ENCODE measurements at places on chromosomes 13 and 19.

DNA sequence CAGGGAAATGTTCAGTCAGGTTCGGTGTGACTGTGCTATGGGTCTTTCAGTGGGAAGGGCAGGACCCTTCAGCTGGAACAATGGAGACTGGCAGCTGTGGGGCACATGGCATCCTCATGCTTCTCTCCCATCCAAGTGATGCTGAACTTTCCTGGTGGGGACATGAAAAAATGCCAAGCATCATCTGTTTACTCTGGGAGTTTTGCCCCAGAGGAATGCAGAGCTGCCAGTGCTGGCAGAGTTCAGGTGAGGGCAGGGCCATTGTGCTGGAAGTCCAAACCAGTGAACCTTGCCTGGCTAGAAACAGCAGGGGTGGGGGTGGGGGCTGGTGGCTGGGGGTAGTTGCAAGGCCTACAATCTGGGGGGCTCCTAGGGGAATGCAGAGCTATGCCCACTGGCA is 1320.6 kb downstream of the PCDH9 start:
- DNase-seq, result no peak

- DNase-seq, result no peak
Measured at GRCh38 chr13:113809934-113810333, 50.9 kb downstream of the TMEM255B start.

GRCh38 chr19:16572332-16573211 is at the start of gene SLC35E1:
Gene SLC35E1 (minus strand): TSS chr19:16572415. CDS start chr19:16572364, 51 bp downstream.
- peak; percentile 77 for DNase-seq

- DNase-seq, result no peak
Measured at GRCh38 chr13:32036757-32037156, 5.2 kb downstream of the FRY start.

- DNase-seq, result no peak
Measured at GRCh38 chr13:74036373-74036772, 97.8 kb downstream of the KLF12 start.

DNA sequence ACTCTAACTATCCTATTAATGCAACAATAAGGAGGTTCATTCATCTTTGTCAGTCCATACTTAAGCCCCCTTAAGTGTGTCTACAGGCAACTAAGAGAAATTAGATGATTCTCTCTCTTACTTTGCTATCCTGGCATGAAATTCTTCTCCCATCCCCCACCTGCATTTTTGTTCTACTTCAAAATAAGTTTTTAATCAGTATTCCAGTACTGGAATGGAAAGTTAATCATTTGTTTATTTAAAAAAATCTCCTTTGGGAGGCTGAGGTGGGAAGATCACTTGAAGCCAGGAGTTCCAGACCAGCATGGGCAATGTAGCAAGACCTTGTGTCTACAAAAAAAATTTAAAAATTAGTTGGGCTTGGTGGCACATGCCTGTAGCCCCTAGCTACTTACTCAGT is 222.1 kb downstream of the MZT1 start:
- no peak for DNase-seq

DNA sequence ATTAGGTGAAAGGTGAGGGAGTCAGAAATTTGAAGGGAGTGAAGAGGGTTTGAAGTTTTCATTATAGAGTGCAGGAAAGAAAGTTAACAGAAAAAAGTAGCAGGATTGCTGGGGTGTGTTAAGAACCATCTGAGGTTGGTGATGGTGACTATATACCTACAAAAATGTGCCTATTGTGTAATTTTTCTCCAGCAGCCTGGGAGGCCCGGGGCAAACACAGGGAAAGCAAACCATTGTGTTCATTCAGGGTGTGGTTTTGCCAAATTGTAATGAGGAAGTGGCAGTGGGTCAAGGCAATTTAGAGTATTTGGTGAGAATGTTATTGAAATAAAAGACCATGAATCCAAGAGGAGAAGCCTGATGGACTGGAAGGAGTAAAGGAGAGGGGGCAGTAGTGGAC is 8.2 kb upstream of the SUCLA2 start:
- DNase-seq, result no peak

DNA sequence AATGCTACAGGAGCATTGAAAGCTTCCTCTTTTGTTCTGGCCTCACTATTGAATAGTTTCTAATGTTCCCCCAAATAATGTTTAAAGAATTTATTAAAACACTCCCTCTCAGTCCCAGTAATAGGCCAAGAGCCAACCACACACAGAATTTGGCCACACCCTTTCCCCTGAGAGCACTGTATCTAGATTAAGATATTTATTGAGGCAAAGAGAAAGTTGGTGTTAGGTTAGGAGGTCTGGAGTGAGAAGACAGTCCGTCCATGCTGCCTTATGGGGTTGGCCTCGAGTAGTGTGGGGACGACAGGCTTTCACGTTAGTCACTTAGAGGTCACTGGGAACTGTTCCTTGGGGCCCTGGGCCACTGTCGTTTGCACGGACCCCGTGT is 122.9 kb upstream of the RNF113B start:
- DNase-seq, result no peak

GRCh38 chr13:111161601-111162600 is 46.8 kb downstream of the ARHGEF7 start:
- DNase-seq, result no peak

GRCh38 chr13:64591971-64592370 is 2638.2 kb downstream of the PCDH9 start:
- DNase-seq, result no peak

GRCh38 chr13:95386370-95386769 is 85.1 kb upstream of the ABCC4 start:
- no peak for DNase-seq

GRCh38 chr13:91904005-91904404 is 505.6 kb downstream of the GPC5 start:
- no peak for DNase-seq

- no peak for DNase-seq
Measured at GRCh38 chr19:32010071-32010470, 335.3 kb upstream of the ZNF507 start.

- no peak for DNase-seq
Measured at GRCh38 chr19:15372470-15372869, 7.1 kb downstream of the AKAP8 start.

DNA sequence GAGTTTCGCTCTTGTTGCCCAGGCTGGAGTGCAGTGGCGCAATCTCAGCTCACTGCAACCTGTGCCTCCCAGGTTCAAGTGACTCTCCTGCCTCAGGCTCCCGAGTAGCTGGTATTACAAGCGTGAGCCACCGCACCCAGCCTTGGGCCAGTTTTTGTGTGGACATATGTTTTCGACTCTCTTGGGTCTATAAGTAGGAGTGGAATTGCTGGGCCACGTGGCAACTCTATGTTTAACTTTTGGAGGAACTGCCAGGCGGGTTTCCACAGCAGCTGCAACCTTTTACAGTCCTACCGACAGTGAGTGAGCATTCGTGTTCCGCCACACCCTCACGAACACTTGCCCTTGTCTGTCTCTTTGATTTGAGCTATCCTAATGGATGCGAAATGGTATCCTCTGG is 44.9 kb downstream of the BICRA start:
- DNase-seq, result no peak

GRCh38 chr13:62130062-62130970 is 714.7 kb upstream of the PCDH20 start:
- DNase-seq, result no peak

DNA sequence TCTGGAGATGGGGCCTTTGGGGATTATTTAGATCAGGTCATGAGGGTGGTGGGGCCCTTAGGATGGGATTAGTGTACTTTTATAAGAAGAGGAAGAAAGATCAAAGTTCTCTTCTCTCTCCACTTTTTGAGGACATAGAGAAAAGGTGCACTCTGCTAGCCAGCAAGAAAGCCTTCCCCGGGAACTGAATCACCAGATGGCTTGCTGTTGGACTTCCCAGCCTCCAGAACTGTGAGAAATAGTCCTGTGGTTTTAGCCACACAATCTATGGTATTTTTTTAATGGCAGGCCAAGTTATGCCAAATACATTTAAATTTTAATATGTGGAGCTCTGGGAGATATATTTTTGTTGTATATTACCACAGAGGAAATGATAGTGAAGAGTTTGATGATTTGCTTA is 385.8 kb downstream of the KLF12 start:
- DNase-seq, result no peak

DNA sequence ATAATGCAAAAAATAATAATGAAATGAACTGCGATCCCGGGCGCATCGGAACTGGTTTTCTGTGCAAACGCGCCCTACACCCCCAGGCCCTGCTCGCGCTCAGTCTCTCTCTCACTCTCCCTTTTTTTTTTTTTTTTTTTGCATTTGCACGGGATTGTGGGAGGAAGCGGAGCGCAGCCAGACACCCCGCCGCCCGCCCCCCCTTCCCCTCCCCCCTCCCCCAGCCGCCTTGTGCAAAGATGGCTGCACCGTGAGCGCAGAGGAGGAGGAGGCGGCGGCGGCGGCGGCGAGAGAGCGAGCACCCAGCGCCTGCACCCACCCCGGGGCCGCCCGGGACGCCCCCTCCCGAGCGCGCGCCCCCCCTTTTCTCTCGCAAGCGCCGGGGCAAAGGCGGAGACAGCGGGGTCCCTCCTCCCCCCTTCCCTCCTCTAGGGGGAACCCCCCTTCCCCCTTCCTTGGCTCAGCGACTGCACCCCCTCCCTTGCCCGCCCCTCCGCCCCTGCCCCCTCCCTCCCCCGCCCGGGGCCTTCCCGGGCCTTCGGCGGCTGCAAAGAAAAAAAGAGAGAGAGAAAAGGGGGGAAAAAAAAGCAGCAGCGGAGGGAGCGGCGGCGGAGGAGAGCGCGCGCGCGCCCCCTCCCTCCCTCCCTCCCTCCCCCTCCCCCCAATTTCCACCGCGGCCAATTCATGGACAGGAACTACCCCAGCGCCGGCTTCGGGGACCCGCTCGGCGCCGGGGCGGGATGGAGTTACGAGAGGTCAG is at the start of gene PRR12:
Gene PRR12 (plus strand): TSS at position 212 of the 760 bp plus-strand sequence. CDS start 473 bp downstream, at position 685.
- no peak for DNase-seq

DNA sequence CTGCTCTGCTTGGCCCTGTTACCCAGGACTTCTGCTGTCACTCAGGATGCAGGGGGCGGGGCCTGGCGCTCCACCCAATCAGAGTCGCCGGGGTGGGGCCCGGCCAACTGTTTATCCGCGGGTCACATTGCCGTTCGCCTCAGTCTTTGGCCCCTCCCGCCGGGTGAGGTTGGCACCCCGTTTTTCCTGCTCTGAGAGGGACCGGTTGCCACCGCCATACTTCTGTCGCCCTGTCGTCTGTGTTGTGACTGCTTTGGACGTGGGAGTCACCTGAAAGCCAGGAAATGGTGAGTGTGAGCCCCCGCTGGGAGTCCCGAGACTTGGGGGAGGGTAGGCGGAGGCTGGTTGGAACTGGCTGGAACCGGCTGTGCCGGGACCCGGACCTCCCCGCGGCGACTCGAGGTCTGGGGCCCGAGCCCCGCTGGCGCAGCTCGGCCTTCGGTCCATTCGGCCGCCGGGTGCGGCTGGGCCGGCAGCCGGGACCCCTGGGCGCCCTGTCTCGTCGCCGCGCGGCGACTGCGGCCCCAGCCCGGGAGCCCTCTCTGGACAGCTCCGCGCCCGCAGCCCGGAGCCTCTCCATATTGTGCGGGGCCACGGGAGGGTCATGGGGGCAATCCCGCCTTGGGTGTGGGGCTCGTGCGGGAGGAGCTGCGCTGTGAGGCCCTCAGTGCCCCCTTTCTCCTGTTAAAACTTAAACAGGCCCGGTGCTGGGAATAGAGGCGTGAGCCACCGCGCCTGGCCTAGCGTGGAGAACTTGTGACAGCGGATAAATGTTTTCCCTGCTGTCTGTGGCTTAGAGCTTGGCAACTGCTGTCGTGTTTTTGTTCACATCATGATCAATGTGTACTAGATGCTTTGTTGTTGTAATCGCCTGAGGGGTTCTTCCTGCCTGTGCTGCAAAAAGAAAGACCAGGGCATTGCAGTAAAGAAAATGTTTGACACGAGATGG is at the start of gene ZNF844:
Gene ZNF844 (plus strand): TSS at position 142 of the 949 bp plus-strand sequence. CDS start 143 bp downstream, at position 285.
- no peak for DNase-seq

DNA sequence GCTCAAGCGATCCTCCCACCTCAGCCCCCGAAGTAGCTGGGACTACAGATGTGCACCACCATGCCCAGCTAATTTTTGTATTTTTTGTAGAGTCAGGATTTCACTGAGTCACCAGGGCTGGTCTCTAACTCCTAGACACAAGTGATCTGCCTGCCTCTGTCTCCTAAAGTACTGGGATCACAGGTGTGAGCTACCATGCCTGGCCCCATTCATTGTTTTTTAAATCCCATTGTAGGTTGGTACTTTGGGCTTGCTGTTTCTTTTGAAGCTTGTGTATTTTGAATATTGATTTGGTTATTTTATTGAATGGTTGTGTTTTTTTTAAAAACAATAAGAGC is 26.7 kb downstream of the ZMYM2 start:
- DNase-seq, result no peak

GRCh38 chr13:94254737-94255136 is 224.7 kb downstream of the DCT start:
- no peak for DNase-seq

DNA sequence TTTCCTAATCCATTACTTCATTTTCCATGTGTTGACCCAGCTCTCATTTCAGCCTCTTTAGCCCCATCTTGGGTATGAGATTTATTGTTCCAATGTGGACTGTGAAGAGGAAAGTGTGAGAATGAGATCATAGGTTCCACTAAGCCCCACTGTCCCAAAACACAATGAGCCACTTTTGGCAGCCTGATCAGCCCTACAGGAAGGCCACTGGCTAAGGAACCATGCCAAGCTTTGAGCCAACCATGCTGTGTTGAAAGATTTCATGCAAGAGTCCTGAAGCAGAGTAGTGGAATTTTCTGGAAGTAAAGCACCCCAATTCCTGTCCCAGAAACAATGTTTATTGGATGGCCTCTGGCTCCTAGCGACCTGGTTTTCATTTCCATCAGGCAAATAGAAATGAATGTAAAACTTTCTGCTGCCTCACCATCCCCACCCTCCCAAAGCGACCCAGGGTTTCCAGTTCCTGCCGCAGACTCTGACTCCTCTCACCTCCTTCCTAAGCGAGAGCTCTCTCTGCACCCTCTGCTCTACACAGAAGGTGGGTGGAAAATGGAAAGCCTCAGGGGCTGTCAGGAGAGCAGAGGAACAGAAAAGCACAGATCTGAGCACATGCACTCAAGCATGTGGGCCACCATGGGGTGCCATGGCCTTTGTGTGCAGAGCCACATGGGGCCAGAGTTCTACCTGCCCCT is 73.1 kb downstream of the KCTD12 start:
- no peak for DNase-seq

- DNase-seq, result no peak
Measured at GRCh38 chr19:13461536-13461935, 44.7 kb downstream of the CACNA1A start.

DNA sequence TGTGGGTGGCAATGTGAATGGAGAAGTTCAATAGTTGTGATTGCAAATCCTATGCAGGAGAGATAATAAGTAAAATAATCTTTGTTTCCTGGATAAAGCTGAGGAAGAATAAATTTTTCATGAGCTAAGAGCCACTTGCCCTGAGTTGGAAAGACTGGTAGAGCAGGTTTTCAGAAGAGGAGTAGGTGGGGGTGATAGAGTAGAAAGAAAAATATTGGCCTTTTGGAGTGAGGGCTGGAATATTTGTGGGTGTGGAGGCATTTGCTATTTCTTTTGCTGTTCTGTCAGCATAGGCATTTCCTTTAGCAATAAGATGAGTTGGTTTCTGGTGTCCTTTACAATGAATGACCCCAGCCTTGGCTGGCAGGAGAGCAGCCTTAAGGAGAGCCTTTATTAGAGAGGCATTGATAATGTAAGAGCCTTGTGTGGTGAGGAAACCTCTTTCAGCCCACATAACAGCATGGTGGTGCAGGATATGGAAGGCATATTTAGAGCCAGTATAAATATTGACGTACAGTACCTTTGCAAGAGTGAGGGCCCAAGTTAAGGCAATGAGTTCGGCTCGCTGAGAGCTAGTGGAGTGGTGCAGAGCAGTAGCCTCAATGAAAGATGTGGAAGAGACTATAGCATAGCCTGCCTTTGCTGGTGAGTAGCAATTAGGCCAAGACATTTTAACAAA is 11.6 kb upstream of the ZNF431 start:
- no peak for DNase-seq

GRCh38 chr13:73198991-73199411 is 140.2 kb downstream of the KLF5 start:
- no peak for DNase-seq

- no peak for DNase-seq
Measured at GRCh38 chr13:108960006-108960405, 330.6 kb downstream of the MYO16 start.
